NCI-H510A (cell line): ENCODE measurements at places on chromosomes 7 and 10.

DNA sequence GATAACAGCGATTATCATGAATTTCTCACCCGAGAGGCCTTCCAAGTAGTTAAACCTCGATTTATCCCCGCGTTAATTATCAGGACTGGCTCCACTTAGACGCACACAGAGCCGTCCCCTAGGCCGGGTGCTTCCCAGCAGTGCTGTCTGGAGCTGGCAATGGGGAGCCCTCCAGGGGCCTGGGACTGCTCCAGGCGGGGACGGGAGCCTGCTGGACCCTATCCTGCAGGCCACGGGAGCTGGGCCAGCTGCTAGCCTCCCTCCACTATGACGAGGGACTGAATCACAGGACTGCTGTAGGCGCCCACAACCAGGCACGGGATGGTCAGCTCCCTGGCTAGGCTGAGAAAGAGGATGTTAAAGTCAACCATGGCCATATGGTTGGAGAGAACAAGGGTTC lies 229.1 kb downstream of the ELFN1 start:
- DNase-seq: no peak

DNA sequence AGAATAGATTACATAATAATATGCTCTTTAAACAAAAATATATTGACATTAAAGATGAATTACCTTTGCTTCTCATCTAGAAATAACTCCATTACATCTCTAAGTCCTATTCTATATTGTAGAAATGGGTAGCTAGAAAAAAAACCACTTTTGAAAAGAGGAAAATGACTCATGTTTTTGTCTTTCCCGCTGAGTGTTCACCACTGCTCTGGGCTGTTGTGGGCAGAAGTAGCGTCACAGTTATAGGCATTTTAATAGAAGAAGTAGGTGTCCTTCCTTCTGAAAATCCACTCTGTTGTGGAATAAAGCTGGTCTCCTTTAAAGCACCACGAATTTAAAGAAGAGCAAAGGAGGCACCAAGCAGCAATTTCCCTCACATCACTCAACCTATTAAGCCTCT lies 117.6 kb upstream of the NFE2L3 start:
- DNase-seq: no peak

GRCh38 chr10:28020993-28021982 lies 22.4 kb upstream of the ODAD2 start:
- DNase-seq: no peak

GRCh38 chr7:137395420-137395819 lies 51.9 kb upstream of the PTN start:
- no peak for DNase-seq

GRCh38 chr10:70753841-70754621 lies 31.1 kb downstream of the TBATA start:
- DNase-seq: no peak

GRCh38 chr7:110790992-110791391 lies 299.9 kb upstream of the LRRN3 start:
- DNase-seq: no peak

DNA sequence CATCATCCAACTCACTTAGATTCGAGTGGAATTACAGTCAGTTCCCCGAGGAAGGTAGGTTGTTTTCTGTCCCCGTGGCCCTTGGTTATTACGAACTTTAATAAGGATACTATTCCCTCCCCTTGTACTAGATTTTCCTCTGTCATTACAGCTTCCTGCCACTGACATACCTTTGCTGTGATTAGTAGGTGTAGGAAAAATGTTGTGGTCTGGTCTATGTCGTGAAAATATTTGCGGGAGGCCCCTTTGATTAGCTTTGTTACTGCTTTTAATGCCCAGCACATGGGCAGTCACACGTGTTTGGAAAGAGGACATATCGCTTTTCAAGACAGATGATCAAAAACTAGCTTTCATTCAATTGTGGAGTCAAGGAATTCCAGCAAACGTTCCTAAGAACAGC lies 92.2 kb downstream of the GATA3 start:
- no peak for DNase-seq

DNA sequence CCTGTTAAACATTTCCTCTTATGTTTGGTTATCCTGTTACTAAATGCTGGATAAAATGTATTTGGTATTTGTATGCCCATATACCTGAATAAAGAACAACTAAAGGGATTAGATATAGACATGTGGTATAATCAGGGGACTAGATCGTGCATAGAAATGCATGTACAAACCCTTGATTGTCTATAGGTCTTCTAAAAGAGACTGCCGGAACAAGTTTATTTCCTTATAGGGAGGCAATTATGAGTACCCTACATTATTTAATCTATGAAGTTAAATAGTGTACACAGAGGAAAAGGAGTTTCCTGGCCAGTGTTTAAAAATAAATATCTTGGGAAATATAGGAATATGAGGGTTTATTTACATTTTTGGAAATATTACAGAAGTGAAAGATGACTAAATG lies 44.6 kb downstream of the CCSER2 start:
- no peak for DNase-seq

DNA sequence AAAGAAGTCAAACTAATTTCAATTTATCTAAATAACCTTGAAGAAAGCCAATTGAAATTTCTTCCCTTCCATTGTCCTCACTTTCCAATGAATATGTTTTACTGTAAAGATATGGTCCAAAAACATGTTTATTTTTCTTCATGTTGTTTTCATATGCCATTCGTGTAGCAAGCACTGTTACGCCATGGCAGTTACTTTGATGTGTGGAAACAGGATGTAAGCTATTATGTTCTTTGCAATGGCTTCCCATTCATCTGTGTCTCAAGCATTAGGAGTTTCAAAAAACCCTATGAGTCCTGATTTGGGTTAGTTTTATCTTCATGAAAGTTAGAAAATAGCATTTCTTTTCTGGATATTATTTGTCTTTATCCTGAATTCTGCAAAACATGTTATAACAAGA lies 31.0 kb downstream of the GPR141 start:
- DNase-seq: no peak

- DNase-seq: no peak
These were observed 7.0 kb downstream of the GPR26 start for GRCh38 chr10:123673198-123673597.

DNA sequence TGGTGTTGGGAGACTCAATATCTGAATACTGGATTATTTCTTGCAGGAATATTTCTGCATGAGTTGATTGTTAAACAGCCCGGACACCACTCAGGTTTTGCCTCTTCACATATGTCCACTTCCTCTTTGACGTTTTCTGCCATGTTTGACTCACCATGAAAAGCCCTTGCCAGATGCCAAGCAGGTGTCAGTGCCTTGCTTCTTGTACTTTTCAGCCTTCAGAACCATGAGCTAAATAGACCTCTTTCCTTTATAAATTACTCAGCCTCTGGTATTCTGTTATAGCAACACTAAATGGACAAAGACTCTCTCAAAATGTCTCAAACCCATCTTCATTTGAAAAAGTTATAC lies 24.7 kb upstream of the MACC1 start:
- no peak for DNase-seq

- DNase-seq: no peak
These were observed 246.7 kb downstream of the KLF6 start for GRCh38 chr10:3538291-3538655.

- no peak for DNase-seq
These were observed 417.1 kb upstream of the KLF6 start for GRCh38 chr10:4201866-4202825.

- DNase-seq: no peak
These were observed 69.0 kb downstream of the CREB3L2 start for GRCh38 chr7:137932881-137933269.

- DNase-seq: no peak
These were observed 7.6 kb upstream of the SUPV3L1 start for GRCh38 chr10:69172241-69172982.

- DNase-seq: no peak
These were observed 553.3 kb downstream of the TFEC start for GRCh38 chr7:115477193-115477651.

DNA sequence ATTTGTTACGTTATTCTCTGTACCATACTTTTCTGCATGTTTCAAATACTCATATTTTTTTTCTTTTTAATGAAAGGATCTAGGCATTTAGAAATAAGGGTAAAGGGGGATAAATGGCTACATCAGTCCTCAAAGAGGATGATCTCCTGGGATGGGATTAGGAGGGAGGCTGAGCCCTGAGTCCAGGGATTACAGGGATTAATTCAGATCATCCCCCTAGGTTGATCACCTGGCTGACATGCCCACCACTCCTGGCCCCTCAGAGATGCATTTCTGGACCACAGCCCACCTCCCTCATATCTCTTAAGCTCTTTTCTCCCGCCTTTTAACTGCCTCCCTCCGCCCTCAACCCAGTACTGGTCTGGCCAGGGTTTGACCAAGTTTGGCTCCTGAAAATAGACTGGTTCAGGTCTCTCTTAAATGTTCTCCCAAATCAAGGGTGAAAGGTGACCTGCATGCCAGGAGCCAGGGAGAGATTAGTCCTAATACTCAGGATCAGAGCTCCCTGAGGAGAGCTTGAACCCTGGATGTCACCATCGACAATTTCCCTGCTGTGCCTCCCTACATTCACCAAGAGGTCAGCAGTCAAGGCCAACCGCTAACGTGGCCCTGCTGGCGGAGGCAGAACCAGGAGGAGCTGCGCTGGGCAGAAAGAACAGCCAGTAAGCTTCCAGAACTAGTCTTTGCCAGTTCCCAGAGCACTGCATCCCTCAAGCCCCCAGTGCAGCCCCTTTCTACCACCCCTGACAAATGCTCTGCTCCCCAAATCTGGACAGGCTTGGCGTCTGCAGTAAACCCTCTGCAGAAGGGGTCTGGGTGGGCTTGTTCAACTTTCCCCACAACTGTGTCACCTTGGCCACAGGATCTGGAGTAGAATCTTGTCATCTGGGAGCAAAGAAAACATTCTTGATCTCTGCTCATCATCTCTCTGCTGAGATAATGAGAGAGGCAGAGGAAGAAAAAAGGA lies 3.0 kb upstream of the CCDC136 start:
- no peak for DNase-seq

DNA sequence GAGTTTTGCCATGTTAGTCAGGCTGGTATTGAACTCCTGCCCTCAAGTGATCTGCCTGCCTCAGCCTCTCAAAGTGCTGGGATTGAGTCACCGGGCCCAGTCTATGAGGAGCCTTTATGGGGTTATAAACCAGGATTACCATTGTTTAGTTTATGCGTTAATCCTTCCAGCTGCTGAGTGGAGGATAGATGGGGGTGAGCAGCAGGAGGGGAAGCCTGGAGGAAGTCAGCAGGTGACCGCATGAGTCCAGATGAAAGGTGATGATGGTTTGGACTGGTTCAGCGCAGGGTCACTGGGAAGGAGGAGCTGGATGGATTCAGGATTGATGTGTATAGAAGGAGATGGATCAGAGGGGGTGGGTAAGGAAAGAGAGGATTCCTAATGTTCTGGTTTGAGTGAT lies 197.1 kb downstream of the ADAM12 start:
- DNase-seq: no peak

DNA sequence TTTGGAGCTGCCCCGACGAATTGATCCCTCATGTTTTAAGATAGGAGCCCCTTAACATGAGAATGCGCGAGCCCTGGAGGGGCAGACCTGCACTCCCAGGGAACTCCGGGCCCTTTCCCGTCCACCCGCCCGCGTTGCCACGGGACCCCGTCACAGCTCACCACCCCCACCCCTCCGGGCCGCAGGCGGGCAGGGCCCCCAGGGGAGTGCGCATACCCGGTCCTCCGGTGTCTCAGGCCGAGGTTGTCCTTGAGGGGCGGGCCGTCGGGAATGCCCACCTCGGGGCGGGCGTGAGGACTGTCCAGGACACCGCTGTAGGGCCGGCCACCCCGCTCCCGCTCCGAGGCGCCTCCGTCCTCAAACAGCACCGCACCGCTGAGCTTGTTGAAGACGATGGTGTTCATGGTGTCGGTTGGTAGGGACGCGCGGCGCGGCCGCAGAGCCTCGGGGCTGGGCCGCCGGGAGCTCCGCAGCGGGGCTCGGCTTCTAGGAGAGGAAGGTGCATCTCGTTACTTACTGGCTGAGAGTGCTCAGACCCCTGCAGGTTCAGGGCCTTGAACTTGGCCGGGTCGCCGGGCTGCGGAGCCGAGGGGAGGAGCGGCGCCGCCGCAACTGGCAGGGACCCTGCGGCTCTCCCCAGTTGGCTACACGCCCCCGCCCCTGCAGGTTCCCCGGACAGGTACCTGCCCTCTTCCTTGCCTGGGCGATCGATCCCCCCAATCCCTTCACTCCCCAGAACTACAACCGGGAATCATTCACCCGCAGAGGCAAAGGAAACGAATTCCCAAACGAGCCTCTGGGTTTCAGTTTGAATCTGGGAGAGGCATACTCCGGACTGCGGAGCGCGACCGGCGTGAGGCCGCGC lies 2.4 kb downstream of the MKX start:
- DNase-seq: no peak

GRCh38 chr7:144027974-144028373 lies 20.8 kb upstream of the OR2A5 start:
- DNase-seq: no peak

- DNase-seq: no peak
These were observed 630.8 kb downstream of the SUGCT start for GRCh38 chr7:40765639-40766038.

GRCh38 chr10:339038-339391 lies 203.8 kb downstream of the ZMYND11 start:
- no peak for DNase-seq

DNA sequence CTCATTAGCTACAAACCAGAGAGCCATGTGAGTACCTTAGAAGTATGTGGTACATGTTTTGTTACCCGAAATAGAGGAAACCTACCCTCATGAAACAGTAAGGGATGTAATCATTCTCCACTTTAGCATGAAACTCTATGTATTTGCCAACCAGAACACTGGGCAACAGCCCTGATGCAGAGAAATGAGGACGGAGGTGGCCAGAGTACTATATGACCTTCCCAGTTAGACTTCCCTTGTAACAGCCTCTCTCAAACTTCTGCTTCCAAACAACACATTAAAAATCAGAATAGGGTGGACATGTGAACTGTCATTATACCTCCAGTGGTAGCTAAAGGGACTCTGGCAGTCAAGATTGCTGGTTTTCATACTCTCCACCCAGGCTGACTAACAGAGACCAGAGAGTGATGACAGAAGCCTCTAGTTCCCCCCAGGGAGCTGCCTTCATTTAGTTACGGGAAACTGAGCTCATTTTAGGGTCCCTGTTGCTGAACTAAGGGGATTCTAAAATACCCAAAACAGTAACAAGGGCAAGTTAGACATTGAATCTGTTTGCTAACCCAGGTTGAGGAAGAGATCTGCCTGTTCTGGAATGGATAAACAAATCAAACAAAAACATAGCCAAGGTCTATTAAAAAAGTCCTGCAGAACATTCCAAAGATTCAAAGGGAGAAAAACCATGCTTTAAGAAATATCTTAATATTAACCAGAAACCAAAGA lies 83.1 kb downstream of the VPS41 start:
- DNase-seq: no peak

GRCh38 chr10:35641676-35642034 lies 441 bp downstream of the FZD8 start:
- DNase-seq: no peak

GRCh38 chr10:88237896-88238614 lies 345.1 kb downstream of the RNLS start:
- no peak for DNase-seq
